Activated T-cell treated with anti-CD3 and anti-CD28 coated beads, Interleukin-2, amount 50 U/mL, for 48 hours (primary cell): ENCODE measurements at places on chromosomes 5 and 9.

GRCh38 chr9:123063896-123064295 lies 30.4 kb downstream of the GPR21 start:
- DNase-seq: no peak

DNA sequence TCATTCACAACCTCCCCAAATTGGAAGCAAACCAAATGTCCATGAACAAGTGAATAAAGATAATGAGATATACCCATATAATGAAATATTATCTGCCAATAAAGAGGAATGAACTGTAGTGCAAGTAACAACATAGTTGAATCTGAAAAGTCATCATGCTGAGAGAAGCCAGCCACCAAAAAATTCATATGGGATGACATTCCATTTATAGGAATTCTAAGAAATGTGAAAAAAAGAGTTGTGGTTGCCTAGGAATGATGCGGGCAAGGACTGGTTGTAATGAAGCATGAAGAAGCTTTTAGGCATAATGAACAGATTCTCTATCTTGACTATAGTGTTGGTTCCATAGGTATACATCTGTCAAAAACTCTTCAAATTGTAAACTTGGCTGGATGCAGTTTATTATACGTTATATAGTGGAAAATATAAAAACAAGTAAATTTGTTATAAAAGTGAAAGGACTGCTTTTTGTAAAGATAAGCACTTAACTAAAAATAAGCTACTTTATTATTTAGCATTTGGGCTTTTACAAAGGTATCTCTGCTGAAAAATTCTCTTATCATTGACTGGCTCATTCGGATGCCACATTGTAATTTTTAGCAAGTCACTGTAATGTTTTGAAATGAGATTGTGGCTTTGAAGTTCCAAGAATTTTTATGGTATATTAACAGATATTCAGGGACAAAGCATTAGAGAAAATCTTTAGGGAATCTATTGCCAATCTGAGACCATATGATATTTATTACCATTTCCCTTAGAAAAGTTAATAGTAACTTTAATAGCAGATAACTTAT lies 21.2 kb upstream of the TTC23L start:
- DNase-seq: no peak

DNA sequence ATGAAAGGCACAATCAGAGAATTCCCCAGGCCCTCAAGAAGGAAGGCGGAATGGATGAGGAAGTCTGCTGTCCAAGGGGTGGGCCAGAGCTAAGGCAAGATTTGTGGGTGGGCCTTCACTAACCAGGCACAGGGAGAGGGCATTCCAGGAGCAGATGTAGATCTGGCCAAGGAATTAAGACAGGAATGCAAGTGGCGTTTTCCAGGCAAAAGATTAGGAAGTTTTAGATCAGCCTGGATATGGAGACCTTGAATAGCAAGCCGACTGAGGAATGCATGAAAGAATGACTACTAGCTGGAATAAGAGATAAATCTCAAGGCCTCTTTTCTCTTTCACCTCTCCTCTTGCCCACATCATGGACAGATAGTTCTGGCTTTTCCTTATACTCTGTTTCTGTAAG lies 68.5 kb downstream of the GHR start:
- no peak for DNase-seq

DNA sequence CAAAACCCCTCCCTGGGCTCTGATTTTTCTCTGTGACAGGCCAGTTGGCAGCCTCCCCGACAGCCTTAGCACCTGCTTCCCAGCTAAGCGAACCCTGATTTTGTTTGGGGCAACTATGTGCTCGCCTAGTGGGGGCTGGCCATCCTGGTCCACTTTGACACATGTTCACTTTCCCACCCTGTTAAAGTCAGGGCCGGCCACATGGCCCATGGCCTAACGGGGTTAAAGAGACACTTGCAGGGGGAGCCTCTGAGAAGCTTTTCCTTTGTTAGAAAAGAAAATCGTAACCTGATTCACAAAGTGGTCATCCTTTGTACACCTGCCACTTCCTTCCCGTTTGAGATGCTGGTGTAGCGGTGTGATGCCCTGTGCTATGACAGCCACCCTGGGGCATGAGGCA lies 1.3 kb upstream of the CACNA1B start:
- DNase-seq: no peak

DNA sequence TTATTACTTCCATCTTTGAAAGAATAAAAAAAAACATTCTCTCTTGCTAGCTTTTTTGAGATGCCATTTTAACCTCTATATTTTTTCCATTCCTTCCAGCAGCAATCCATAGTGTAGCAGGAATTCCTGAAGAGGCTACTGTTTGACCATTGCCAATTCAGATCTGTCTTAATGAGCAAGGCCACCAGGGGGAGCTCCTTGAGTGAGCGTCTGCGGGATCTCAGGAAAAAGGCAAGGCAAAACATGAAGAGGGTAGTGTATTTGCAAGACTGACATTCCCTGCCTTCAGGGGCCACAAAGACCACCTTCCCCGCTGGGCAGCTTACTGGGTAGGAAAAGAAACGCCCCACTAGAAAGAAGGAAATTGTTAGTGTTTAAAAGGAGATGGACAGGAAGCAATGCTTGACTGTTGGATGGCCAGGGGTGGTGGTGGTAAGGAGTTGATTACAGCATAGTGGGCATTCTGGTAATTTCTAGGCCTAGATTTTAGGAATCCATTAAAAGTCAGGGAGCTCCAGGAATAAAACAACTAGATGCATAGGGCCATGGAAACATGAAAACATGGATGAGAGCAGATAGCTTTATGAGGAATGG lies 206.6 kb upstream of the HAPLN1 start:
- DNase-seq: peak; percentile 55

DNA sequence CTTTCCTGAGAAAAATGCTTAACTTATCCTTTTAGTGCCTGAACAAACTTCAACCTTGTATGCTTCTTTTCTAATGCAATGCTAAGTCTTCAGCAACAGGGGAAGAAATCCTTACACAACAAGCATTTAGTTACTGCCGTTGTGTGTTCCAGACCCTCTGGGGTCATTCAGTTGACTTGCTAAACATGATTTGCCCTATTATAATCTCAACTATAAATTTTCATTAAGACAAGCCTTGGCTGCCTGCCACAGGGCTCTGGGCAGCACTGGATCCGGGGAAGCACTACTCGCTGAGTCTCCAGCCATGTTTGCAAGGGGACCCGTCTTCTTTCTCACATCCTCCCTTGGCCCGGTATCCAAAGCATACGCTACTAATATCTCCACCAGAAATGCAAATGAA lies 58.1 kb downstream of the PTCH1 start:
- no peak for DNase-seq

GRCh38 chr5:6545770-6546690 lies 86.8 kb downstream of the NSUN2 start:
- DNase-seq: no peak

DNA sequence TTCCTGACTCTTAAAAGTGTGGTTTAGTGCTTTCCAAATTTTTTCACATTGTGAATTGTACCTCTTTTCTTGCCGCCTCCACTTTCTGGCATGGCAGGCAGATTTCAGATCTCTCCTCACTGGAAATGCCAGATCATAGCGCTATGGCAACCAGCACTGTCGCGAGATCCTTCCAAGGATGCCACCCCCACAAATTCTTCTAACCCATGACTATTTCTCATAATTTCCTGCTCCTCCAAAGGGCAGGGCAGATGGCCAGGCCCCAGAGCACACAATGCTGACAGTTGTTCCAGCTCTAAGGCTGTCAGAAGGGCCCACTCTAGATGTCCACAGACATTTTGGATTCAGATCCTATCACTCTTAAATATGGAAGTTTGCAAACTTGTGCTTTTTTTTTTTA lies 446.2 kb upstream of the RIOK2 start:
- DNase-seq: no peak

DNA sequence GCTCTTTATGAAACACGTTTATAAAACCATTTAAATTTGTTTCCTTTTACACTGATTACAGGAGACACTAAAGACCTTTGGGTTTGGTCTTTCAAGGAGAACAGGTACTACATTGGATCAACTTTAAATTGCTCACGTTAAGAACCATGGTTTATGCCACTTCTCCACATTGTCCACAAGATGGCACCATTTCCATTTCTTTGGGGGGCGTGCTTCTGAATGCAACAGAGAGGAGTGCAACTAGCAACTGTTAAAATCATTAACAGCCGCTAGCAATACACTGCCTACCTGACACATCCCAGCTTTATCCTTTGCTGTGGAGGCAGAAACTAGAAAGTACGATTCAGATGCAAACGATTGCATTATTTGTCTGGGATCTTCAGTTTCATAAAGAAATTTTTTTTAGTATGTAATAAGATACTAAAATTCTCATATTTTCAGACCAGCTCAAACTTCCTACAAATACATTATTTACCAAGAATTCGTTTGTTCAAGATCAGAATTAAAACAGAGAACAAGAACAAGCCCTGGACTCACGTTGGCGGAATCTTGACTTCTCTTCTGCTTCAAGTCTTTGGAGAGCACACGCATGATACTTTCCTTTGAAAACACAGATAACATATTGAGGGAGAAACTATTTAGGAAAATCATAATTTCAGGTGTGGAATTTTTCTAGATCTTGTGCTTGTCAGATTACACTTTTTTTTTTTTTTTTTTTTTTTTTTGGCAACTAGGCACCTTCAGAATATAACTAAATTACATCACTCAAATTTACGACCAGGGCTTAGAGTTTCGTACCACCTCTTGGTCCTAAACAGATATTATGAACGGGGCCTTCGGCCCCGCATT lies 702 bp downstream of the CDC20B start:
- DNase-seq: peak; percentile 60

DNA sequence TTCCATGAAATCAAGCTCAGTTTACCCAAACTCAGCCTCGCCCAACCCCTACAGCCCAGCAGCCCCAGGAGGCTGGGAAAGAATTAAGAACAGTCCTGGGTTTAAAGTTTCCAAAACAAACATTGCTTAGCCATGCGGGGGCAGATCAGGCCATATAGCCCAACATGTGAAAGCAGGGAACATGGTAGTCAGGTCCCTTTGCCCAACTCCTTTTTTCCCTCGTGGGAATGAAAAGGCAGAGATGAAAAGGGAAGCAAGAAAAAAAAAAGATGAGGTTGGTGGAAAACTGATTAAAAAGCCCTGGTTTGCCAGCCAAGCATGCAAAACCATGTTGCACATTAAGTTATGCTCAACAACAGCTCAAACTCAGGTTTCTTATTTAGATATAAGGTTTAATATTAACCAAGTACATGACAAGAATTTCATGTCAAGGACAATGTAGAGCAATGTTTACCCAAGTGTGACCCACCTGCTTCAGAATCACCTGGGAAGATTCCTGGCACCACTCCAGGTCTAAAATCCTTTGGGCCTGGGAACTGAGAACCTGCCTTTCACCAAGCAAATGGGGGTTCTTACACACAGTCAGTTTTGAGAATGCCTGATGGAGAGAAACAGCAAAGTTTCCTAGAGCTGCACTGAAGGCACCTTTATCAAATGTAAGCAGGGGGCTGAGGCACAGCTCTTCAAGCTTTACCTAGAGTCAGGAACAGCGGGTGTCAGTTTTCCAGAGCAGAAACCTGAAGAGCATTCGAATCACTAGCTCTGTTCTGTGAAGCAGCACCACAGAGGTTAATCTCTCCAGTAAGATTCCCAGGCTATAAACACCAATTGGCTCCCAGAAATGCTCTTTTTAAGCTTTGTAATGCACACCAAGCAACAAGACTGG lies 1.7 kb downstream of the FREM1 start:
- DNase-seq: no peak

DNA sequence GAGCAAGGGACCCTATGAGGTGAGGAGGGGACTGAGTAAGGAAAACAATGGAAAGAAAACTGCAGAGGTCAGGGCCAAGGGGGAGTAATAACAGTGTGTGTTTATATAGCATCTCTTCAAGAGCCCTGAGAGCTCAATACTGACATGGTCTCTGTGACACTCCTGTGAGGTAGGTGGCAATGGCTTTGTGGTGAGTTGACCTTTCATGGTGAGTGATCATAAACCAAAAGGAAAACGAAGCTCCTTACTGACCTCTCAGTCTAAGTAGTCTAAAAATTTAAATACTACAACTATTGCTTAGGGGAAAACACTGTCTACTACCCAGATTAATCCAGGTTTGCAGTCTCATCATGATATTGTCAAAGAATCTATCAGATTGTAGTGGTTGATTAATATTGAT lies 130.9 kb downstream of the SNCAIP start:
- DNase-seq: no peak

- DNase-seq: no peak
Observed at GRCh38 chr5:109316634-109317033, 93.1 kb downstream of the PJA2 start.
